GM10248 (cell line): ENCODE measurements at places on chromosomes 7 and 10.
A peak's percentile ranks its signal among the peaks of the same experiment; 100 is the strongest.

GRCh38 chr7:140646931-140647647 lies 6.5 kb upstream of the DENND2A start:
- peak; percentile 62 for DNase-seq

GRCh38 chr7:46109437-46109836 lies 188.4 kb upstream of the IGFBP3 start:
- no peak for DNase-seq

DNA sequence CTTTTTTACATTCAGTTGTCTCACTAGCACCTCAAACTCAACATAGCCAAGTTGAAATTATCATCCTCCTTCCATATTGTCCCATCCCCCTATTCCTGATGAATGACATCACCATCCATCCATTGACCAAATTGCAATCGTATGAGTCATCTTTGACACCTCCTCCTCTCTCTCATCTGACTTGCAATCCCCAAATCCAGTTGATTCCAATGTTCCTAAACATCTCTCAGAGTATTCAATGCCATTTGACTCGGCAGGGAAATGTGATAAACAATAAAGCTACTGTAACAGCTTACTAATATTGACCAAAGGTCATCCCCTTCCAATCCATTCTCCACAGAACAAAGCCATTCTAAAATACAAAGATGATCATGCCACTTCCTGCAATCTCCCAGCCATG lies 1047.8 kb downstream of the NRG3 start:
- no peak for DNase-seq

DNA sequence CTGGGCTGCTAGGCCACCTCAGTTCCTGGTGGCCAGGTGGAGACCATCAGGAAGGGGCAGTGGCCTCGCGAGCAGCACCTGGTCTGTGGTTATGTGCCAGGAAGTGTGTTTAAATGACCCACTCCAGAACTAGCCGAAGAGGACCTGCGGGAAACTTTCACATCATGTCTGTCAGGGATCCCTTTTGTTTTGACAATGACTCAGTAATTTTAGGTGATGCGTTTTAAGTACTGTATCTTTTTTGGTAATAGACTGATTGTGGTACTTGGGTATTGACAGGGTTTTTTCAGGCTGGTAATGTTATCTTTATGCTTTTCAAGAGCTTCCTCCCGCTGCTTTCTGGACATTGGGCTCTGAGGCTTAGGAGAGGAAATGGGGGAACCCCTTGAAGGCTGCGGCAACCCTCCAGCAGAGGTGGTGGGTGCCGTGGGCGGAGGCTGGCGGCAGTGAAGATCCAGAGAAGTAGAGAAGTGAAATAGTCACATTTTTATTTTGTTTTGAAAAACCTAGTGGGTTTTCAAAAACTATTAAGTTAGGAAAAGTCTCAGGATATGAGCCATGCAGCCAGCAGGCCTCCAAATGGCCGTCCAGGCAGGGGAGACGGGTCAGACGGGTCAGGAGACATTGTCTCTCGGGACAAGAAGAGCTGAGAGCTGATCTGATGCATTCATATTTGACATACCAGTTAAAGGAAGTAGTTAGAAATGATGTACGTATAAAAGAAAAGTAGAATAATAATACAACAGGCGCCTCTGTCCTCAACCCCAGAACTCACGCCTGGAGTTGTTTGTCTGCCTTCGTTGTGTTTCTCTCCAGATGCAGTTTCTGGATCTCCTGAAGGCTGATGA lies 27.7 kb downstream of the PPP2R2D start:
- DNase-seq, result peak; percentile 82

- no peak for DNase-seq
These were observed 64.3 kb upstream of the ADRB1 start for GRCh38 chr10:113979409-113979808.

- no peak for DNase-seq
These were observed 7.3 kb downstream of the SKIDA1 start for GRCh38 chr10:21518149-21518640.

GRCh38 chr7:26151953-26152781 lies at the start of gene NFE2L3:
Gene NFE2L3 (plus strand): TSS chr7:26152198. CDS start chr7:26152499, 301 bp downstream.
- DNase-seq, result peak; percentile 94
